Lung microvascular endothelial cell (primary cell): ENCODE measurements at places on chromosomes 1 and 21.

DNA sequence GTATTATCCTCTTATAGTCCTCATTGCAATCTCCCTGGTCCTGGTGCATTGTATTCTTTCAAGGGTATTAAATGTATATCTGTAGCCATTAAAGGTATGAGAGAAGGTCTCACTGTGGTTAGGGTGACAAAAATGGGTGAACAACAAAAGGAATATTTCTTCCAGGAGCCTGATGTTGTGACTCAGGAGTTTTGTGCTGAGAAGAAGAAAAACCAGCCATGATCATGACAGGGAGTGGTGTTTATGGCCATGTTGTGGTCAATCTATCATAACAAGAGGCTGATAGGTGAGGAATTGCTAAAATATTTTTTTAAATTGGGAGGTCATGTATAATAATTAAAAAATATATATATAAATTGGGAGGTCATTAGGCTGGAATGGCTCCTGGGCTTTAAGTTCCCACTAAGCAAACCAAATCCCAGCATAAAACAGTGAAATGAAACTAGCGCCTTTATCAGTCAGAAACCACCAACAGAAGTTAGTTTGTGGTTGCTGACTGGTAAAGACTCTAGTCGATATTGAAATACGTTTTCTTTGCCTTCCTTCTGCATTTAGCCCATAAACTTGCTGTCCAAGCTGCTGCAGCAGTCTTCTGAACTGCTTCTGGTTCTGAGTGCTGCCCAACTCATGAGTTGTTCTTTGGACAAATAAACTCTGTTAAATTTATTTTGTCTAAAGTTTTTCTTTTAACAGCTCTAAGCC lies 60.3 kb downstream of the TBX19 start:
- DNase-seq: no peak

- DNase-seq: no peak
Measured at GRCh38 chr1:197559244-197559643, 216.0 kb downstream of the DENND1B start.

DNA sequence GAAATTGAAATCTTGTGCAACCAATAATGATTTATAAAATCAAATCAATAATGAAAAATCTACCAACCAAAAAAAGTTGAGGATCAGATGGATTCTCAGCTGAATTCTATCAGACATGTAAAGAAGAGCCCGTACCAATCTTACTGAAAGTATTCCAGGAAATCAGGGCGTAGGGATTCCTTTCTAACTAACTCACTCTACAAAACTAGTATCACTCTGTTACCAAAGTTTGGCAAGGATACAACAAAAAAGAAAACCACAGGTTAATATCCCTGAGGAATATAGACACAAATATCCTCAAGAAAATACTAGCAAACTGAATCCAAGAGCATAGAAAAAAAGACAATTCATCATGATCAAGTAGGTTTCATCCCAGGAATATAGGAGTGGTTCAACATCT lies 52.8 kb upstream of the ADGRL4 start:
- no peak for DNase-seq

DNA sequence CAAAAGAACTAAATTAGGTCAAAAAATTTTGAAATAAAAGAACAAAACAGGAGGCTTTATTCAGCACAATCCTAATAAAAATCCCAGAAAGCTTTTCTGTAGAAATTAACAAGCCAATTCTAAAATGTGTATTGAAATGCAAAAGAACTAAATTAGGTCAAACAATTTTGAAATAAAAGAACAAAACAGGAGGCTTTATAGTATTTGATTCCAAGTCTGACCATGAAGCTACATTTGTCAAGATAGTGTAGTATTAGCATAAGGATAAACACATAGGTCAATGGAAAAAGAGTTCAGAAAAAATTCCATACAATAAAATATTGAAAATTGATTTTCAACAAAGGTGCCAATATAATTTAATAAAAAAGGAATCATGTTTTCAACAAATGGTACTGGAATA lies 10.8 kb downstream of the LRRC40 start:
- DNase-seq: no peak

DNA sequence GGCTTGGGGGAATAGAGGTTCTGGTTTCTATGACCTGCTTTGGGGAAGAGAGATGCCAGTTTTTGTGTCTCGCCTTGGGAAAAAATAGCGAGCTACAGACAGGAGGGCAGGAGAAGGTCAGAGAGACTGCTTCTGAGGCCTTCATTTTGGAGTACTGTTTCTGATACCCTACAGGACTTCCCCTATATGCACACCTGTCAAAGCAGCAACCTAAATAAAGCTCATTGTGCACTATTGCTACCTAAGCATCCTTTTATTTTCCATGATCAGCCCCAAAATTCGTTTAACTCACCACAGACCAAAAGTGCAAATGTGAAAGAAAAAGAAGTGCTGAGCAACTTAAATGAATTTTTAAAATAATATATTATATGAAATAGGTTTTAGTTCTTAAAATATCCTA lies 145.6 kb upstream of the CHRM3 start:
- DNase-seq: no peak

DNA sequence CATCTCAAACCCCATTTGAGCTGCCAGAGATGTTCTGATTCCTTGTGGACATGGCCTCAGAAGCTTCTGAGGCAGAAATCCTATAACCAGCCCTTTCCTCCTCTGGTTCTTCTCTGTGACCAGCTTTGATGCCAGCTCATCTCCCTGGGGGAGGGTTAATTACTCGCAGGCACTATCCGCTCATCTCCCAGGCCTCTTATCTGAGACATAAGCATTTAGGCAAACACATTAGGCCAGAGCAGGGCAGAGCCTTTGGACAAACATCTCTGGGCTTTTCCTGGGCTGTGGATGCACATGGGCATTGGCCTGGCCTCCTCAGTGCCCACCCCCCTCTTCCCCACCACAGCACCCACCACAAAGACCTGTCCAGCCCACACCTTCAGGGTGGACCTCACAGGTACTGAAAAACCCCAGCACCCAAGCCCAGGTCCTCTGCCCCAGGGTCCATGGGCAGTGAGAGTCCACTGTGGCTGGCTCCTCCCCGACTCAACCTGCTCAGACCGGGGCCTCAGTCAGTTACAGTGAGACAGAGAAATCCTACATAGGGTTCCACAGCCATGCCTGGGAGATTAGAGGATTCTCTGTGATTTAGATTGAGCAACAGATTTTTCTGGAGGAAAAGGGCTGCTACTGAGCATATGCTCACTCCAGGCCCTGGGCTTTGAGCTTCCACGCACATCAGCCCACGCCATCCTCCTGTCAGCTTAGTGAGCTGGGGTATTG lies 26.9 kb downstream of the IGSF21 start:
- DNase-seq: no peak

GRCh38 chr1:2625311-2625710 lies 7.5 kb downstream of the MMEL1 start:
- DNase-seq: no peak
